Left colon (tissue), 2 donors: ENCODE measurements at places on chromosomes 11 and 22. TPM values are rescaled to one million over a fixed set of nuclear protein-coding genes. Genes with fewer than 3 reads are reported as not detected.

GRCh38 chr11:94449437-94449836, 44.2 kb downstream of the MRE11 start:
- no peak for DNase-seq

The RANBP1 gene
- total RNA-seq, result 80.3 TPM

GRCh38 chr11:92580908-92581307, 356.3 kb downstream of the FAT3 start:
- no peak for DNase-seq

GRCh38 chr11:72354356-72355115, 79.8 kb downstream of the CLPB start:
- DNase-seq, result no peak

GRCh38 chr11:1406571-1407485, 17.1 kb downstream of the BRSK2 start:
- DNase-seq, result no peak

The DGCR6 gene
- total RNA-seq, result 2.3 TPM

DNA sequence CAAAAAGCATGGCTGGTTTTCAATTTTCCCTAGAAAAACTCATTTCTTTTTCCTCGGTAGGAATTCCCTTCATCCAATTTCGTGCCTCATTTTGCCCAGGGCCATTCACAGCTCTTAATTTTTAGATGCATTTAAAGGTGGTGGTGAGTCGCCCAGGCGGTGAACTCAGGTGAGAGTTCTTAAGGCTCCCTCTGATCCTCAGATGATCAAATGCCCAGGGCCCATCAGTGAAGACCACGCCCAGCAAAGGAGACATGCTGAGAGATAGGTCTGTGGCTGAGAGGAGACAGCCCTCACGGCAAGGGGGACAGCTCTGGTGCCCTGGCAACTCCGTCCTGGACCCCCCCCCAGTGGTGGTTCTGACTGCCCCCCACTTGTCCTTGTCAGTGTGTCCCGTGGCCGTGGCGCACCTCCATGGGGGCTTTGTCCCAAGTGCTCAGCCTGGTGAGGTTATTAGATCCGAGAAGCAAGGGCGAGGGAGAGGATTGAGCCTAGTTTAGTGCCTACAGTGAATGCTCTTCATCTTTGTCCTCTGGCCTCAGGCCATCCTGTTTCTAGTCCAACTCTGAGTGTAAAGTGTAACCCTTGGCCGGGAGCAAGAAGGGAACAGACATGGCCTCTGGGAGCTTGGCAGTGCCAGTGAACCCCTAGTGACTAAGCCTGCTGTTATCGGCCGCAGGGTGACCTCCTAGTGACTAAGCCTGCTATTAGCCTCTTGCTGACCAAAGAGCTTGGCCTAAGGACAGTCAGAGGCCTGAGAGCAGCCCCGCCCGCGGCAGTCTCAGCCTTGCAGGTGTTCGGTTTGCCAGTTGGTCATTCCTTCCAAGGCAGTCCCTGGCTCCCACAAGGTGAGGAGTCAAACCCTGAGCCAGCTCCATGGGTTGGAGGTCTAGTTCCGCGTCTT, 83.5 kb downstream of the CTTN start:
- no peak for DNase-seq

DNA sequence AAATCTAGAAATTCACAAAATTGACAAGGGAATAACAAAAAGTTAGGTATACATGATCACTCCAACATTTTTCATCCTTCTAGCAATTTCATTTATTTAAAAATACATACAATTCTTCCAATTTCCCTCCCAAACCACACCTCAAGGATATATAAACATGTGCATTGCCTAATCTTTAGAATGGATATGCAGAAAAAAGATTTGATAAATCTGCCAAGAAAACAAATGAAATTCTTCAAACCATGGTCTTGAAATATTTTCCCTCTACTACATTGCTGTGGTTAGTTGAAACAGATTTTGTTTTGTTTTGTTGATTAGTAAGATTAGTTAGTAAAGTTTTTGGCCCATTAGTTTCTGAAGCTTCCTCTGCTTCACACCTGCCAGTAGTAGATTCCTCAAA, 703.3 kb upstream of the CCDC179 start:
- no peak for DNase-seq

GRCh38 chr22:44358709-44359440, 46.1 kb upstream of the SHISAL1 start:
- DNase-seq, result peak; percentile 16

The MYOD1 gene
- not detected for total RNA-seq

The YPEL4 gene
- 1.2 TPM for total RNA-seq

The TMEM121B gene
- total RNA-seq, result 0.42 TPM

The SYT8 gene
- total RNA-seq, result 4.6 TPM

DNA sequence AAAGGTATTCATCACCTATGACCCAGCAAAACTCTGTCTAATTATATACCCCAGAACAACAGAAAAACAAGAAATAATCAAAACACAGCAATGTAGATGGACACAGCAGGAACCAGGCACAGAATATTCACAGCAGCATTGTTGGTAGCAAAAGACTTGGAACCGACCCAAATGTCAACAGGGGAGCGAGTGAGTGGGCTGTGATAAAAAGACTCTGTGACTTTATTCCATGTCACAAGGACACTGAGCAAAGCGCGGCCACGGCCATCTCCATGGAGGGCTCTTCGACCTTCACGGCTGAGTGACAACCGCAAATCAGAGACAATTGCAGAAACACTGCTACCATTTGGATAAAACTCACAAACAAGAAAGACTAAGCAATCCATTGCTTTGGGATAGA, 1373.1 kb downstream of the TBC1D22A start:
- DNase-seq, result no peak

DNA sequence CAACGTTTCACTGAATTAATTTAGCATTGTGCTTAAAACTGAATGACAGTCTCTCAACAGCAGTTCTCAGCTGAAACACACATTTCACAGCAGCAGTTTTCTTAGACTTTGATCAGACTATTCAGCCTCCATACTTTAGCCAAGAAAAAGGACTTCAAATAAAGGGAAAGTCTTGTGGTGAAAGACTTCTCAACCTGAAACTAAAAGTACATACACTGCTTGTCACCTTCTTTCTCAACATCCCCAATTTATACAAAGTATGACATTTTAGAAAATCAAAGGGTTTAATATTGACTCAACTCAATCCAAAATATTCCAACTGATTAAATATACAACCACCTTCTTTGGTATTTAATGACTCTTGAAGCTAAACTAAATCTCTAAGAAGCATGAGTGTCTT, 419.0 kb downstream of the LRRC4C start:
- no peak for DNase-seq

DNA sequence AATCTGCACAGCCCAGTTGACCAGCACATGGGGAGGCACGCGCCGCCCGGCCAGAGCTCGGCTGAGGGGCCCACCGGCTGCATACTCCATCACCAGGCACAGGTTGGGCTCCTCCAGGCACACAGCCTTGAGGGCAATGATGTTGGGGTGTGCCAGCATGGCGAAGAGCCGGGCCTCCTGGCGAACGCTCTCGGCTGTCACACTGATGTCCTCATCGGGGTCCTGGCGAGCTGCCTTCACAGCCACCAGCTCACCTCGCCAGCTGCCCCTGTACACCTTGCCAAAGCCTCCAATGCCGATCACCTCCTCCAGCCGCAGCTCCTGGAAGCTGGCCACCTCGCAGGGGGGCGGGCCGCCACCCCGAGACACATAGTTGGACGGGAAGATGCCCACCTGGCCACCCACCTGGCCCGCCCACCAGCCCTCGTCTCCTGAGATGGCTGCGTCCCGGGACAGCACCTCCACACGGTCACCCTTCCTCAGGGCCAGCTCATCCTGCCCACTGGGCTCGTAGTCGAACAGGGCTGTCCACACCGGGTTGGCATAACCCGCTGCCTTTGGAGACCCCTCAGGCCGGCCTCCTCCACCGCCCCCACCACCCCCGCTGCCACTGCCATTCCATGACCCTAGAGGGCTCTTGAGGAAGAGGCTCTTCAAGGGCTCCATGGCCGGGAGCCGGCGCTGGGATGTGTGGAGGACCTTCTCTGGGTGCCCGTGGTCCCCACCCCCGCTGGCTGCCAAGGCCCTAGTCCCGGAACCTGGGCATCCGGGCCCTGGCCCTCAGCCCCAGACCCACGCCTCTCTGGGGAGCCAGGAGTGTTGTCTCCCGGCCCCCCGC, 711 bp downstream of the MAP3K11 start:
- DNase-seq, result peak; percentile 50

The FAM83F gene
- total RNA-seq, result 35.3 TPM

DNA sequence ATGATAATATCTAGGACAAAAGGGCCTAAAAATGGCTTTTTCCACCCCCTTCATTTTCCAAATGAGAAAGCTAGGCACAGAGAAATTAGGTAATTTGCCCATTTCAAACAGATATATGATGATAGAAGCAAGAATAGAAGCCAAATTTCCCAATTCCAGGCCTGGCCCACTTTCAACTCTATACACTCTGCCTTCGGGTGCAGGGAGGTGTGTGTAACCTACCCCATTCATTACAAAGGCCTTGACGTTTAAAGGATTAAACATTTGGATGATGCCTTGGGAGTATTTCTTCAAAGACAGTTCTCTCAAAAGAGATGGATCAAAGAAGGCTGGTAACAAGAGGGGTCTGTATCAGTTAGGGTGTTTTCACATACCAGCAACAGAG, 134.1 kb downstream of the CCDC34 start:
- DNase-seq, result no peak

DNA sequence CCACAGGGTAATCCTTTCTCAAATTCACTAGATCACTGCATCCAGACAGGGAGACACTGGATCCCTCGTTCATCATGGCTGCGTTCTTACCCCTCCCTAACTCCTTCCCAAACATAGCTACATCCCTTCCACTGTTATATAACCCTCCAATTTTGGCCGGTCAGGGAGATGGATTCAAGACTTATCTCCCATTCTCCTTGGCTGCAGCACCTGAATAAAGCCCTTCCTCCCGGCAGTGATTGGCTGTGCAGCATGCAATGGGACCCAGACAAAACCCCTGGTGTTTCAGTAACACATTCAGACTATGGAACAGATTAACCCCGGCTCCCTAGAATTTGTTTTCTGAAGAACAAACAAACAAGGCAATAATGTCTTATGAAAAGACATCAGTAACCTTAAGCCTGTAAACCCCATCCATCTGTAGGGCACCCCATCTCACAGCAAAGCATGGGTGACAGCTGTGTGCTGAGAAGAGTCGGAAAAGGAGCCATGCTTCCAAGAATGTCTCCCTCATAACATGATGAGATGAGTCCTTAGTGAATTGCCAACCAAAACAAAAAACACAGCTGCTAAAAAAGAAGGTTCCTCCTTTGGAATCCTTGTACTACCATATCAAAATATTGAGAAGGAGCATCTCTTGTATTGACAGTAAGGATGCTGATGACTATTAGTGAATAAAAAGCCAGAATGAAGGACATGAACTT, 5.0 kb downstream of the MIF start:
- DNase-seq, result no peak

The SESN3 gene
- 15.7 TPM for total RNA-seq

DNA sequence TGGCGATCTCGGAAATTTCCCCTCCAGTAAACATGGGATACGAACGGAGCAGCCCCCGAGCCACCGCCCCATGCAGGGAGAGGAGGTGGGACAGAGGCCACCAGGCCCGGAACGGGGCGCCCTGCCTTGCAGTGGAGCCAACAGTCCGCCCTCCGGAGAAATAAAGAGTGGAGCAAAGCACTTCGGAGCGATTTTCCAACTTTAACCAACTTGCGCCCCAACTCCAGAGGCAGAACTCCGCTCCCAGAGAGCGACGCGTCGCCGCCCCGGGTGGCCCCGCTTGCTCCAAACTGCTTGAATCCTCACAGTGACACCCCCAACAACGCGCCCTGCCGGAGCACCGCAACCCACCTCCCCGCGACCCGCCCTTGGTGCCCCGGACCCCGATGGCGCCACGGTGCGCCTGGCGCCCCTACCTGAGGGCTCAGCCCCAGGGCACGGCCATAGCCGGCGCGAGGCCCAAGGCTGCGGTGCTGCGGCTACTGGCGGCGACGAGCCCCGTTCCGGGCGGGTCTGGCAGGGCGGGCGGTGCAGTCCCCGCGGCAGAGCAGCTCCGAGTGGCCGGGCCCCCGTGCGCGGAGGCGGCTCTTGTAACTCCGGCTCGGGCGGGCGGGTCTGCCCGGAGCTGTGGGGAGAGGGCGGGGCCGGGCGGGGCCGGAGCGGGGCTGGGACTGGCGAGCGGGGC, at the start of gene AHNAK:
TSS of gene AHNAK (minus strand) at position 563 of the 685 bp plus-strand sequence. CDS start 10,708 bp downstream, outside the sequence.
- DNase-seq, result peak; percentile 90

- no peak for DNase-seq
Observed at GRCh38 chr11:10323793-10324170, 18.9 kb downstream of the ADM start.

The FSHB gene
- not detected for total RNA-seq

GRCh38 chr11:94302776-94303175, 1.6 kb upstream of the IZUMO1R start:
- no peak for DNase-seq

The NAALAD2 gene
- total RNA-seq, result 0.15 TPM

DNA sequence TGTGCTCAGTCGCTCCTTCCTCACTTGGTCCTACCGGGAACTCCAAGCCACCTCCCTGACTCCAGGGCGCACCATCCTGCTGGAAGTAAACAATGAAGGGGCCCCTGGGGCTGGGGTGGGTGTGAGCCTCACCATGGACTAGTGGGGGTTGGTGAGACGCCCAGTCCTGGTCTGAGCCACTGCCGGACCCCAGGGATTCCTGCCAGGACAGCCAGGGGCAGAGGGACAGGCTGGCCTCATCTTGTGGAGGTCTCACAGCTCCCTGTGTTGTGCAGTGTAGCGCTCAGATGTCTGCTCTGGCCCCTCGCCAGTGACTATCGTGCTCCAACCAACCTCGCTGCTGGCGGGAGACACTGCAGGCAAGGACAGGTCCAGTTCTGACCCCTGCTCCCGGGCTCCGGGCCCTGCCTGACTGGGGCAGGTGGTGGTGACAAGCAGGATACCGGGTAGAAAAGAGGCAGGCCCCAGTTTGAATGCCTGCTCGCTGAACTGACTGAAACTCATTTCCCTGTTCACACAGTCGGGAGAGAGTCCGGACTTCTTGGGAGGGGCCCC, 1021.4 kb downstream of the BRD1 start:
- no peak for DNase-seq

DNA sequence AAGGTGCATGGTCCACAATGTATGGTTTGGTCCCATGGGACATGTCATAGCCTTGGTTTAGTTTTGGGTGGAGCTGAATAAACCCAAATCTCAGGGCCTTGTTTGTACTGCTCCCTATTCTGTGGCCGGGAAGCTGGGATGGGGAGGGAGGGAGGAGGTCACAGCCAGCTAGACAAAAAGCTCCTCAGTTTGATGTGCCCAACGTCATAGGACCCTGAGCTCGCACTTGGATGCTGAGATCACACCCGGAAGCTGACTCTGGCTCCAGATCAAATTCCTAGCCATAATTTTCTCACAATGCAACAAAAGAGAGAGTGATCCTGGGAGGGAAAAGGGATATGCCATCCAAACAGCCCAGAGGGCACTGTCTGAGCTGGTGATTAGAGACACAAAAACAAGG, 1.5 kb downstream of the HSPB2 start:
- no peak for DNase-seq

DNA sequence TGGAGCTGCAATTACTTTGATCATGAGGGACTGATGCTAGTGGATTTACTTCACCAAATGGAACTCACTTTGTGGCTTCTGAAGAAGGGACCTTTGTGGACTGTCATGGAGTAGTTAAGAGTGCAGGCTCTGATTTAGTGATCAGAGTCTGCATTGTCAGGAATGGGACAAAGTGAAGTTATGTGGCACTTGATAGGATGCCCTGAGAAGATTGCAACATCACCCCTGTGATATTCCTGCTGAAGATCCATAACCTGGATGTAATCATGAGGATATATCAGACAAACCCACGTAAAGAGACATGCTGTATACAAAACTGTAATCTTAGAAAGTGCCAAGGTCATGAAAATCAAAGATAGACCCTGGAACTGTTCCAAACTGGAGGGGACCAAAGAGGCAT, 1.6 kb upstream of the TFIP11 start:
- DNase-seq, result no peak

- no peak for DNase-seq
Observed at GRCh38 chr11:43130616-43131015, 181.2 kb upstream of the API5 start.

The SPCS2 gene
- 124 TPM for total RNA-seq
